Activated CD4-positive, CD25-positive, alpha-beta regulatory T cell treated with anti-CD3 and anti-CD28 coated beads, Interleukin-2, amount 50 U/mL, for 72 hours (primary cell): ENCODE measurements at places on chromosomes 5 and 9.

DNA sequence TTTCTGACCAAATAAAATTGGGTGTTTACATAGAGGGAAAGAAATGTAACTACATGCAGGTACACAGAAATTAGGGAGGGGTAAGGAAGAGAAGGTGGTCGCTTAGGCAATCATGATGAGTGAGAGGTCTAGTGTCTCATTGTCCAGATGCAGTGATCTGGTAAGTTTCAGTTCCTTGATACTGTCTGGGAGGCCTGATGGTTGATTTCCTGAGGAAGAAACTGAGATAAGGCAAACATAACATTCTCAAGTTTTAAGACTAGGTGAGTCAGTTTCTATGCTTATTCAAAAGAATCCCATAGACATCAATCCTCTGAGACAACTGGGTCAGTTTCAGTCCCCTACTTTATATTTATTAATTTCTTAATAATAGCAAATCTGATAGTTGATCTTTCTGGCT lies 843.3 kb upstream of the CDH10 start:
- DNase-seq, result no peak

DNA sequence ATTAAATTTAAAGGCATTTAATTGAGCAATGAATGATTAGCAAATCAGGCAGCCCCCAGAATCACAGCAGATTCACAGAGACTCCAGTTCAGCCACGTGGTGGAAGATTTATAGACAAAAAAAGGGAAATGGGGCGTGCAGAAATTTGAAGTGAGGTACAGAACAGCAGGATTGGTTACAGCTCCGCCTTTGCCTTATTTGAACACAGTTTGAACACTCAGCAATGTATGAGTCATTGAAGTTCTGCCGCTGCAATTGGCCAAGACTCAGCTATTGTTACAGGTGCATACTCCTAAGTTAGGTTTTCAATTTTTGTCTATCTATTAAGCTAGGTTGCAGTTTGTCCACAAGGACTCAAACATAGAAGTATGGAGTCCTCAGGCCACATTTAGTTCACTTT lies 157.7 kb upstream of the SLC12A2 start:
- DNase-seq, result no peak

DNA sequence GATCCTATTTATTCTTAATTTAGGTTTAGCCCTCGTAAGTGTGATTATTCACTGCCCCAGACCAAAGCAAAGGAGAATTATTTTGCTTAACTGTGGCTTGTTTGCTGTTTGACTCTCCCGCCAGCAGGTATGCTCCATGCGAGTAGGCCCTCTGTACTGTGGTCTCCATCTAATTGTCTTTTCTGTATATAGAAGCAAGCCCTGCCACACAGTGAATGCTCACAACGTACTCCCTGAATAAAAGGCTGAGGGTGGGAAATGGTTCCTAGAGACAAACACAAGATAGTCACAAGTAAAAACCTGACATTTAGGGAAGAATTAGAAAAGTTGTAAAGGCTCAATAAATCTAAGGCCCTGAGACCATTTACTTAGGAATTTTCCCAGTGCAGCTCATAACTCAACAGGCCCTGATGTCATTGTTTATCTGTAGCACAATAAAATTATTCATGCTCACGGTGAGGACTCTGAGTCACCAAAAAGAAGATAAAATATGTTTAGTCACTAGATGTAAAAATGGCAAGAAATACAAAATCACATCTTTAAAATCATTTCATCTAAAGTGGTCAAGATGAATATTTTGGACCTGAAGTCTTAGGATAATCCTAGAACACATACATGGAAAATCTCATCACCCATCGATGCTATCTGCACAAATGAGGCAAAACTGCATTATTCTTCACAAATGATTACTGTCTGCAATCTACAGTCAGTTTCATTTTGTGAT lies 473.2 kb downstream of the ENC1 start:
- no peak for DNase-seq

GRCh38 chr5:39130716-39131115 lies 56.5 kb upstream of the RICTOR start:
- DNase-seq, result no peak

DNA sequence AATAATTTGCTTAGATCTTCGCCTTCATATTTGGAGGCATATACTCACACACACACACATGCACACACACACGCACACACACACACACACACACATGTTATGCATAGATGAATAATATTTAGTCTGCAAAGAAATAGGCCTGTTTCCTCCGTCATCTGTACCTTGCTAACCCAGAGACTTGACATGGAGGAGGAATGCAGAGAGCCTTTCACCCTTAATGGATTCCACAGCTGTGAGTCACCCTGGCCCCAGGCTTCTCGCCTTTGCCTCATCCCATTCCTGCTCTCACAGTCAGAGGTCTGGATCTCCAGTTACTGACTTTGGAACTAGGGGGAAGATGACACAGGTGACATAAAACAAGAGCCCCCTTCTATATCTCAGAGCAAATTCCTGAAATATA lies 29.7 kb downstream of the ZNF462 start:
- DNase-seq, result no peak

- no peak for DNase-seq
Measured at GRCh38 chr9:118630931-118631595, 738.2 kb downstream of the BRINP1 start.

DNA sequence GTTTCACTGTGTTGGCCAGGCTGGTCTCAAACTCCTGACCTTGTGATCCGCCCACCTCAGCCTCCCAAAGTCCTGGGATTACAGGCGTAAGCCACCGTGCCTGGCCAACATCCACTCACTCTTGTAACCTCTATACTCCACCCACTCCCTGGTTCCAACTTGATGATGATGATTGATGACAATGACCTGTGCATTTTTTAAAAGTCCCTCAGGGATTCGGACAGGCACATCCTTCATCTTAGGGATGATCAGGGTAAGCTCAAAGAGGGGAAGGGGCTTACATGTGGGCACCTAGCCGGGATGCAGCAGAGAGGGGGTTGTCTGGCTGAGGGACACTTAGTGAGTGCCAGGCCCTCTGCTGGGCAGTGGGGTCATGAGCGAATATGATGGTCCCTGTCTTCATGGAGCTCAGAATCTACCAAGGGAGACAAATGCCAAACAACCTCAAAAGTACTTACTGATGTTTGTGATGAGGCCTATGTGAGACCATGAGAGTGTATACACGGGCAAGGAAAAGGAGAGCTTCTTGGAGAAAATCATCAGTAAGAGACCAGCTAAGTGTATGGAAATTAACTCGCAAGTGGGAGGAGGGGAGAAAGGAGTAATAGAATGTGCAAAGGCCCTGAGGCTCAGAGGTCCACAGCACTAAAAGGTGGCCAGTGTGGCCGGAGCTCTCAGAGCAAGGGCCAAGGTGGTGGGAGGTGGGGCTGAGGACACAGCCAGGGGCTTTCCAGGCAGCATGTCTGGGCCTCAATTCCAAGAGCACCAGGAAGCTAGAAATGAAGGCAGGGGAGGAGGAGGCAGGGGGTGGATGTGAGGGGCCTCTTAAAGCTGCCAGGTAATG lies 27.4 kb downstream of the LHX2 start:
- no peak for DNase-seq

GRCh38 chr9:114348261-114348905 lies 18.7 kb downstream of the ORM2 start:
- no peak for DNase-seq

GRCh38 chr9:74497748-74498620 lies 849 bp downstream of the RORB start:
- no peak for DNase-seq

GRCh38 chr5:35884191-35884769 lies 27.6 kb downstream of the IL7R start:
- no peak for DNase-seq

DNA sequence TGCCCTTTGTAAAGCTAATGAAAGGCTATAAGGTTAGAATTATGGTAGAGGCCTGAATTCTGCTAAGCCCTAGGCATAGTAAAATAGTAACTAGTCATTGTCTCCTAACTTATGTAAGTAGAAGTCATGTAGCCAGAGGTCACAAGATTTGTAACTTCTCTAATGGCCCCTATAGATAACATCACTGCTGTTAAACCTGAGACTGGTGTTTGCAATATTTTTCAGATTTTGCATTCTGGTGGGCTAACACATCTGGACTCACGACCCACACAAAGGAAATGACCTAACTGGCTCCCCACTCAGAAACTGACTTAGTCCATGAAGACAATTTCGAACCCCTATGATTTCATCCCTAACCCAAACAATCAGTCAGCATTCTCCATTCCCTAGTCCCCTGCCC lies 37.2 kb upstream of the TTC39B start:
- DNase-seq, result no peak

DNA sequence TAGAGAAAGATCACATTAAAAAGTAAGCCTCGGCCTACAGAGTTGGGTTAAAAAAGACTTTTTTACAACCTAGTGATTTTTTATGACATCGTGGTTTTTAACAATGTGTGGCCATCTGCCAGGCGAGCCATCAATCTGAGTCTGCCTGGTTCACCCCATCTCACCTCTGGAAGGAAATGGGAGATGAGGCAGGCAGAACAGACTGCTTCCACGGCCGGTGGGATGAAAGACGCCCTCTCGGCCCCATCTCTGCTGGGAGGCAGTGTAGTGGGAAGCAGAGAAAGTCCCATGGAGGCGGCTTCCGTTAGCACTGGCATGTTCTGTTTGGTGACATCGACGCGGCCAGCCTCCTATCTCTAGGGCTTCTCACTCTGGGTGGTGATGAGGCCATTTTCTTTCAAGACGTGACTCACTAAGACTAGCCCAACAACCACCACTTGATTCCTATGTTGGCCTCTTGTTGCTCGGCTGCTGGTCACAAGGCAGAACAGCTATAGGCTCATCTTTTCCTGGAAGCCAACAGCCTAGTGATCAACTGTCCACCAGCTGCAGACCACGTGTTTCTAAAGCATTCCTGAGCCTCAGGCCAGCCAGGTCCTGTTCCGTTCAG lies 132.4 kb upstream of the OTULINL start:
- DNase-seq, result no peak

GRCh38 chr9:136728080-136728547 lies 14.6 kb downstream of the LCN10 start:
- peak; percentile 97 for DNase-seq

DNA sequence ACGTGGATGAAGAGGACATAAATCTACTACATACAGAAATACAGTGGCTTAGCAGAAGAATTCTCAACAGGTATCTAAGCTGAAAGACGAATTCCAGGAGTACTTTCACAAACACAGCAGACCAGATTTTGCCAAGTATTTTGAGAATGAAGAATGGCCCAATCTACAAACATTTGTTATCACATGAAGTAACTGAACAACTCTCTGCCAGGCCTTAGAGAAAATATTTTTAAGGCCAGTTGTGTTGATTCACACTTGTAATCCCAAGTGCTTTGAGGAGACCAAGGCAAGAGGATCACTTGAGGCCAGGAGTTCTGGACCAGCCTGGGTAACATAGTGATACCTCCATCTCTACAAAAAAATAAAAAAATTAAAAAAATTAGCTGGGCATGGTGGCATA lies 14.3 kb downstream of the AGTPBP1 start:
- DNase-seq, result no peak

DNA sequence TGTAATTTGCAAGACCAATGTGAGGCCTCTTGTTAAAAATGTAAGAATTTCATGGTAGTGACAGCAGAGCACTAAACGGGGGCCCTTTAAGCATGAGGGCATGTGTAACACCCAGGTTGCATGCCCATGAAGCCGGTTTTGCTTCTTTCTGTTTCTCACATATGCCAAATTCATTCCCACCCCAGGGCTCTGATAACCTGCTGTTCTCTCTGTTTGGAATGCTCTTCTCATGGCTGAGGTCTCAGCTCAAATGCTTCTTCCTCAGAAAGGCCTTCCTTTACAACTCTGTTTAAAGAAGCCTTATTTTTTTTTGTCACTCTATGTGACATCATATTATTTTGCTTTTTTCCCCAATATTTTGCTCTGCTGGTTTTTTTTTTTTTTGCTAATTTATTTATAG lies 369.0 kb downstream of the KIAA0825 start:
- DNase-seq, result no peak

DNA sequence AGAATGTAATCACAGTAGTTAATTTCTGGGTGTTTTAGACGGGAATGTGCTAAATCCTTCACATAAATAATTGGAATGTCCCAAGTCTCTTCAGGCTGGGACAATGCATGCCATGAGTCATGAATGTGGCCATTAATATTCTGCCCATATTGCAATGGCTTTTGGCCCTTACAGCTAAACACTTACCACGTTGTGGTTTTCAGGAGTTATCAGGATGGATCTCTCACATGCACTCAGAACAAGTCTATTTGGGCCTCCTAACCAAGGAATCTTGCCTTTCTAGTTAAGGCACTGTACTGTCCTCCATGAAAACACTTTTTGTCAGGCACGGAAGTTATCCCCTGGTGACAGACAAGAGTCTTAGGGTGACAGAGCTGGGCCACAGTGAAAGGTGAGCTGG lies 32.7 kb downstream of the PKD2L2 start:
- DNase-seq, result no peak

DNA sequence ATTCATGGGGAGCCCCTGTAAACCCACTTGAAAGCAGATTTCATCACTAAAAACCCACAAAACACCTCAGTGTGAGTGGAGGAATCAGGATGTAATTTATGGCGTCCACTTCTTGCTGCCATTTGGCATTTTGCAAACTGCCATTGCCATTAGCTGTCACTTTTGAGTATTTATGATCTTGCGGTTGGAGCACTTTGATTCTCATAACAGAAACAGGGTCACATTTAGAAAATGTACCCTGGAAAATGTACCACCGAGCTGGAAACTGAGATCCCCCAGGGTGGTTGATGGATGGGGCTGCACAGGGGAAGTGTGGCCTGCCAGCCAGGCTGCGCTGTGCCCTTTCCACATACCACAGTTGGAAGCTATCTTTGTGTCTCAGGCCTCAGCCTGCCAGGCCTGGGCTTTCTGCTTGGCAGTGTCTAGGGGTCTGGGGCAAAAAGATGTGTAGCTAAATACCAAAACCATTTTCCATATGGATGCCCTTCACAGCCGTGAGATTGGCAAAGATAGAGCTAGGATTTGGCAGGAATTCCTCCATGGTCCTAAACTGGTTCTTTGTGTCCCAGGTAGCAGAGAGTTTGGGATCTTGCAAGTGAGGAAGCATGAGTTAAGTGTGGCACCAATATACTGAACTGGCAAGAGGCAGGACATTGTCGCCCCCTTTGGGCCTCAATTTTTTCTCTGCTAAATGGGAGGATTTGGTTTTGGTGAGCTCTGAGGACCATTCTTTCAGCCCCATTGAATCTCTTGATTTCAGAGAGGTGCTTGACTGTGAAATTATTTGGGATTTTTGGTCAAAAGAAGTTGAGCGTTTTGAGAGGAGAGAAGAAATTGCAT lies 46.2 kb downstream of the GALNT10 start:
- no peak for DNase-seq

- no peak for DNase-seq
Measured at GRCh38 chr5:167346461-167346860, 945.0 kb upstream of the WWC1 start.

DNA sequence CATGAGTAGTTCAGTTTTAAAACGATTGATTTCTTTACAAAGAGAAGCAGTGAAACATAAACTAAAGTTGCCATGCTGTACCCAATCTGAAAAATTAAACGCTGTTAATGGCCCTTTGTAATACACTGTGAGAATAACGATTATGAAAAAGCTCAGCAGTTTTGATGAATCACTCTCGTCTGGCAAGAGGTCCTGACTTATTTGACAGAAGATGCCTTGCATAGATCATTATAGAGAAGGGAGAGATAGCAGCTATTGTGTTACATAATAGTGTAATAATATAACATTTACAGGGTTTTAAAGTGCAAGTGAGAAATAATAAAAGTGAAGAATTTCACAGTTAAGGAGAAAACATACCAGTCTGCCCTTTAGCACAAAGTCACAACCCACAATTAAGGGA lies 361.5 kb upstream of the CDH10 start:
- no peak for DNase-seq

- no peak for DNase-seq
Measured at GRCh38 chr9:92658176-92658575, 11.8 kb downstream of the IPPK start.

GRCh38 chr9:21121079-21121478 lies 20.6 kb downstream of the IFNW1 start:
- no peak for DNase-seq
